ENCODE measurements at places on chromosomes 1 and 21.

GRCh38 chr1:173126421-173126820 lies 75.7 kb upstream of the TNFSF18 start:
- no peak for DNase-seq

GRCh38 chr1:34425785-34426184 lies 249.1 kb downstream of the C1orf94 start:
- no peak for DNase-seq

DNA sequence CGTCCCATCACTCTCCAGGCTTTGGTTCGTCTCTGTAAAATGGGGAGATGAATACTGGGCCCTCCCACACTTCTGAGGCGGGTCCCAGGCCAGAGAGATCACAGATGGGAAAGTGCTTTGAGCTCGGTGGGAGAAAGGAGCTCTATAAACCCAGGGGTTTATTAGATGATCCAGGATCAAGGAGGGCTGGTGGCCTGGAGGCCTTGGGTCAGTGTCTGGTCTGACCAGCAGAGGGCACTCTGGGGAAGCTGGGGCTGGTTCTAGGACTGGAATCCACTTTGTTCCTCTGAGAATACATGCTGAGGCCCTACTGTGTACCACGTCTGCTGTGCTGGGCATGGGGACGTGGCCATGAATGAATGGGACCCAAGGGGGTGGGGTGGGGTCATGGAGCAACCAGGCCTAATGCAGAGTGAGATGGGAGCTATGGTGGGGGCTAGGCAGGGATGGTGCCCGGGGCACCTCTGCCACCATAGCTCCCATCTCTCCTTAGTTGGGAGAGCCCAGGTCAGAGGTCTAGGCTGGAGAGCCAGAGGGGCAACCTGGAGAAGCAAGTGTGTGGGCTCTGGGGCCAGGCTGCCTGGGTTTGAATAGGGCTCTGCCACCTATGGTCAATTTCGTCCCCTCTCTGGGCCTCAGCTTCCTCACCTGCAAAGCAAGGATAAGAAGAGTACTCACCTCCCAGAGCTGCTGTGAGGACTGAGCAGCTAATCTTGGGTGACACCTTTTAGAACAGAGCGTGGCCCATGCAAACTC lies 9.0 kb upstream of the FAM131C start:
- DNase-seq, result no peak

- DNase-seq, result no peak
Measured at GRCh38 chr1:7691576-7691975, 79.5 kb upstream of the VAMP3 start.

DNA sequence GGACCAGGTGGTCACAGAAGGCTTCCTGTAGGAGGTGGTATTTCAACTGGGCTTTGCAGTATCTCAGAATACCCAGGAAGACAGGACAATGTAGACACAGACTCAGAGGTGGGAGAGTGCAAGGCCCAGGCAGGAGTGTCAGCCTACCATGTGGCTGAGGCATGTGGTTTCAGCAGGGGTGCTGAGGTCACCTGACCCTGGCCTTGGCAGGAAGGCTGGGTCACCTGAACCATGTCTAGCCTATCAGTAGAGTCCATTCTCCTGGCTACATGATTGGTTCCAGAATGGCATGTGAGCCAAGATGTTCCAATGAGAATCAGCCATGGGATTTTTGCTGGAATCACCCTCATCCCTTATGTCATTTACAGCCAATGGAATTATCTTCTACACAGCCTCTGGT lies 169.4 kb downstream of the ACTL8 start:
- DNase-seq, result no peak

DNA sequence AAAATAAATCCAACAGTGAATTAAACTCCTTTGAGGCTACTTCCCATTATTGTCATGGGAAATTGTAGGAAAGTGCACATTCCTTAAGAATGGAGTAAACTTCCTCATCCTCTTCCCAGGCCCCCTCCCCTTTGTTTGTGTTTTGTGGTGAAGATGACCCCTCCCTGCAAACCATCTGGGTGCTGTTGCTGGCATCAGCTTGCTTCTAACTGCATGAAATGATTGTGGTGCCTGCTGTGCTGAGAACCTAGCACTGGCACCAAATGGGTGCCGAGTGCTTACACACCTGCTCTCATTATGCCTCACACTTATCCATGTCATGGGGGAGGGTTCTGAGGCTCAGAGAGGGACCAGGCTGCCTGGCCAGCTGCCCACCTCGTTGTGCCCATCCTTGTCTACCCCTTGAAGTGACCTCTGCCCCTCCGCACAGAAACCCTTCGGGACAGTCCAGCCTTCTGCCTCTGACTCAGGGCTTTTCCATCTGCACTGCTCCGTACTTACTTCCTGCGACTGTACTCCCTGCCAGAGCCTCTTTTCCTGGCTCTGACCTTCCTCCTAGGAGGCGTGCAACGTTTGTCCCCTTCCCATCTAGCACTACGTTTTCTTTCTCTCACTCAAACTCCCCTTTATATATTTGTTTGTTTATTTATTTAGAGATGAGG lies 30.6 kb downstream of the CAPN2 start:
- peak; percentile 40 for DNase-seq
